ENCODE measurements at places on chromosomes 6 and 20.

- no peak for DNase-seq
These were observed 3.8 kb upstream of the RANBP9 start for GRCh38 chr6:13715444-13715883.

GRCh38 chr6:42101186-42101657 lies 41.2 kb downstream of the C6orf132 start:
- no peak for DNase-seq

DNA sequence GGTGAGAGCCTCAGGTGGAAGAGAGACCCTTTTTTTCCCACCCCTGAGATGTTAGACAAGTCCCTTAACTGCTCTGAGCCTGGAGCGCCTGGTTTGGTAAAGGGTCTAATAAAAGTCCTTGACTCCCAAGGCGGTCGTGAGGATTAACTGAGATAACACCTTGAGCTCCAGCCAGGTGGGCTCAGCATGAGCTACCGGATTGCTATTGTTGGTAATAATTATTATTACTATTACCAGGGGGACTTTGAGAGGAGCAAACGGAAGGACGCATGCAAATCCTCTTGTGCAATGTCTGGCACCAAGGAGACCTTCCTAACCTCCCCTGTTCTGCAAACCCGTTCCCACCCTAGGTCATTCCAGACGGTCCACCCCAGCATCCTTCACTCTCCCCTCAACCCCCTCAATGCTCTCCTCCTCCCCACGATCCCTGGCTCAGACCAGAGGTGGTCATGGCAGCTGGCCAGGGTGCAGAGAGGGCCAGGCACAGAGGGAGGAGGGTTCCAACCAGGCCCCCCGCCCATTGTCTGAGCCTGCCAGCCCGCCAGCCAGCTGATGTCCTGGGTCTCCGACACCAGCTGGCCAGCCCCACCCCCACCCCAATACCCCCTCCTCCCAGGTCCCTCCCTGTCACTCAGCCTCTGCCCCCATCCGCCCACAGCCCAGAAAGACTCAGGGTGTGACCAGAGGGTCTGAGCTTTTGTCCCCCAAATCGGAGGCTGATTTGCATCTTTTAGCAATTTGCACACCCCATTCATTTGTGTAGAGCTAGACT lies 14.3 kb upstream of the CBFA2T2 start:
- no peak for DNase-seq

DNA sequence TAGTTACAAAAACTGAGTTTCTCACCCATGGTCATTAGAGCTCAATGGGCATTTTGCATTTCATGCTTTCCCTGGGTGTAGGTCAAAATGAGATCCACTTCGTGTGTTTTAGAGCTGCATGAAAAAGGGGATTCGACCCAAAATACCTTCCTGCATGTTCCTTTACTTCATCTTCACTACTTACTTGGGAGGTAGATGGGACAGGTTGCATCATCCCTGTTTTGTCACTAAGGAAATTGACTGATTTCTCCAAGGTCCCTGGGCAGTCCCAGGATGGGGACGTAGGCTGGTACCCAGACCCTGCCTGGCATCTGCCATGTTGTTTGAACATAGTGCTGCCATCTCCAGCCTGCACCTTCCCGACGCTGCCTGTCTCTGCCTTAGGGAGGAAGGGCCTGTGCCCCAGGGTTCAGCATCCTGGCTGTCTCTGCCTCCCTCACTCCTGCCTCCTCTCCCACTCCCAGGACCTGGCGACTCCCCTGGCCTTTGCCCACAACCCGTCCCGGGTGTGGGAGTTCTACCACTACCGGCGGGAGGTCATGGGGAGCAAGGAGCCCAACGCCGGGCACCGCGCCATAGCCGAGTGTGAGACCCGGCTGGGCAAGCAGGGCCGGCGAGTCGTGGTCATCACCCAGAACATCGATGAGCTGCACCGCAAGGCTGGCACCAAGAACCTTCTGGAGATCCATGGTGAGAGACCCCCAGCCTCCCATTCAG lies 17.0 kb downstream of the SIRT5 start:
- DNase-seq, result no peak

- no peak for DNase-seq
These were observed 749 bp downstream of the FRK start for GRCh38 chr6:116059713-116060571.

DNA sequence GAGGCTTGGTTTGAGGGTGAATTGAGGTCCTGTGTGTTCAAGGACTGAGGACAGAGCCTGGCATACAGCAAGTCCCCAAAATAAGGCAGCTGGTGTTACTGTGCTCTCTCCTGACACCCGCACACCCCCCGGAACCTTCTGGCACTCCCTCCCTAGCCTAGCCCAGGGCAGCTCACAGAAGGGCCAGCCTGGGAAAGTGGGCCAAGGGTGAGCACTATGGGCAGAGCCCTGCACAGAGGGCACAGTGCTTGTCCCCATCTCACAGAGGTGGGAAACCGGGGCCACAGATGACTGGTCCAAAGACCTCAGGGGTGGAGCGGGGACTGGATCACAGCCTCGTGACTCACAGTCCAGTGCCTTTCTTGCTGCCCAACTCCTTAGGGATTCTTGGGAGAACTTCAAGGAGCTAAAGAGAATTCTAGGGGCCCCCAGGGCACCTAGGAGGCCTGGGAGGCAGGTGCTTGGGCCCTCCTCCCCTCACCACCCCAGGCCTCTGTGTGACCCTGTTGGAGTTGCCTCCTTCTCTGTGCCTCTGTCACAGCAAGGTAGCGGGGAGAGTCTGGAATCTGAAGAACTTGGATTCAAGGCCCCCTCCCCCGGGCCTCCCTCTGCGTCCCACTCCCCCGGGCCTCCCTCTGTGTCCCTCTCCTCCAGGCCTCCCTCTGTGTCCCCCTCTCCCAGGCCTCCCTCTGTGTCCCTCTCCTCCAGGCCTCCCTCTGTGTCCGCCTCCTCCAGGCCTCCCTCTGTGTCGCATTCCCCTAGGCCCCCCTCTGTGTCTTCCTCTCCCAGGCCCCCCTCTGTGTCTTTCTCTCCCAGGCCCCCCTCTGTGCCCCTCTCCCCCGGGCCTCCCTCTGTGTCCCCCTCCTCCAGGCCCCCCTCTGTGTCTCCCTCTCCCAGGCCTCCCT lies 13.5 kb downstream of the DLGAP4 start:
- DNase-seq, result no peak

- DNase-seq, result no peak
These were observed 18.9 kb upstream of the TRAM2 start for GRCh38 chr6:52595796-52596130.

GRCh38 chr6:75233092-75233615 lies 10.4 kb downstream of the COX7A2 start:
- no peak for DNase-seq

GRCh38 chr20:16262594-16262993 lies 310.7 kb downstream of the KIF16B start:
- DNase-seq, result no peak

DNA sequence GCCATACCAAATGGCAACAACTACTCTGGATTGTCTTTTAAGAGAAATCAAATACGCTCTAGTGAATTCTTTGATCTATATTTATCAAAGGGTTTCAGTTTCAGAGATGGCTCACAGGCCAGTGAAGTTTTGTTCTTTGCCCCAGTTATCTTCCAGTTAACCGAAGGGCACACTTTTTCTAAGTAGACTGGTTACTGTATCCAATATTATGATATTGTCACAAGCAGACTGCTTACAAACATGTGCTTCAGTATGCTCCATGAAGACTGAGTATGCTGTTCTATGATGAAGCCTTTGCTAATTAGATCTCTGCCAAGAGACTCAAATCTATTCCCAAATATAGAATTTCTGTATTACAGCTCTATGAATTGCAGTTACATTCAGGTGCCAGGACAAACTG lies 181.1 kb downstream of the REV3L start:
- no peak for DNase-seq

- no peak for DNase-seq
These were observed 4.8 kb upstream of the NHSL1 start for GRCh38 chr6:138503881-138504680.

DNA sequence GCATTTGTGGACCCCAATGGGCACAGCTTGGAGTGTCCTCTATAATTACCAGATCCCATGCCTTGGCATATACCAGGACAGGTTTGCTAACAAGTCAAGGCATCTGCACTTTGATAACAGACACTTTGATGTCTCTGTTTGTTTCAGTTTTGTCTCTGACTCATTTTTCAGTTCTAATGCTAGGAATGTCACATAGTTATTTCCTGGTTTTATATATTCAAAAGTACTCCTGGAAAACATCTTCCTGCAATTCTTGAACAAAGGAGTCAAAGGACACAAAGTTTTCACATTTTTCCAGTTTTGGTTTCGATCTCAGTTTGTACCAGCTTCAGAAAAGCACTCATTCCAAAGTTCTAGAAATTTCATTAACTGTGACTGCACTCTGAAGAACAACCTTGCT lies 188.1 kb downstream of the FOXC1 start:
- DNase-seq, result no peak

GRCh38 chr20:10978713-10979112 lies 304.9 kb upstream of the JAG1 start:
- no peak for DNase-seq

DNA sequence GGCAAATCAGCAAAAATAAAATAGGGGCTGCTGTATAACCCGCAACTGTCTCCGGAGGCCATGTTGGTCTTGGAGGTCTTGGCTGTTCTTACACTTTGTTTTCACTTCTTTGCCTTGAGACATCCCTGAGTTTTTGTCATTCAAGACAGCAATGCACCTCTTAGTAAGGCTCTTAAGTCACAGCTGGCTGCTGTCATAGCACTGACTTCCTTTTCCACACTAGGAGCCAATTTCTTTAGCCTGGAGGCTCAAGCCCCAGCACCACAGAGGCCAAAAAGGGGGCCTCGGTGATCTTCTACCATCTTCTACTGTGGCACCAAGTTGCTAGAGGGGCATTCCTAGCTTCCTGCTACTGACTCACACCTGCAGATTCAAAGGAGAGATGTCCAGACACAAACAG lies 536.3 kb downstream of the CDH26 start:
- no peak for DNase-seq

DNA sequence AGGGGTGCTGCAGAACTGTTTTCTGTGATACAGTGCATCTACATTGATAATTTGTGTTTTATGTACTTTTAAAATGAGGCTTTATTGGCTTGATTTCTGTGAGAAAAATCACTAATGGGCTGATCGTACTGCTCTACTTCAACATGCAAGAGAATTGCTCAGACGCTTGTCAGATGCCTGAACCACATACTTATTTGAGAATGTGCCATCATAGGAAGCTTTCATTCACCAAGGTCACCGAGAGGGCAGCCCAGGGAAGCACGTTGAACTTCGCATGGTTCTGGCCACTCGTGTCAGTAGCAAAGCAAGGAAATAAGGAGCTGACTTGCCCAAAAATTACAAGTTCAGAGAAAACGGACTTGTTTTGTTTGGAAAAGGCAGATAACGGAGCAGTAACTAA lies 168.5 kb upstream of the AKAP12 start:
- no peak for DNase-seq

DNA sequence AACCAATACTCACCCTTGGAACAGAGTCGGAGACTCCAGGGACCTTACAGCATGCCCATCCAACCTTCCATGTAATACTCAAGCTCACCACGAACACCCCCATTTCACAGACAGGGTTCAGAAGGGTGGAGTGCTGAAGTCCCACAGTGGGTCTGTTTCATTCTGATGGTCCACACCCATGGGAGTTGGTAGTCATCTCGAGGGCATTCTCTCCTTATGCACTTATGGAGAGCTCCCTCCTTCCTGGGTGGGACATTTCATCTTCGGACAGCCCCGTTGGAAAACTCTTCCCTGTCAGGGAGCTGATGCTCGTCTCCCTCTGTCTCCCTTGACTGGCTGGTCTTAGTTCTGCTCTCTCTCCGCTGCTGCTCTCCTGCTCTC lies 38.9 kb downstream of the COX4I2 start:
- DNase-seq, result no peak

DNA sequence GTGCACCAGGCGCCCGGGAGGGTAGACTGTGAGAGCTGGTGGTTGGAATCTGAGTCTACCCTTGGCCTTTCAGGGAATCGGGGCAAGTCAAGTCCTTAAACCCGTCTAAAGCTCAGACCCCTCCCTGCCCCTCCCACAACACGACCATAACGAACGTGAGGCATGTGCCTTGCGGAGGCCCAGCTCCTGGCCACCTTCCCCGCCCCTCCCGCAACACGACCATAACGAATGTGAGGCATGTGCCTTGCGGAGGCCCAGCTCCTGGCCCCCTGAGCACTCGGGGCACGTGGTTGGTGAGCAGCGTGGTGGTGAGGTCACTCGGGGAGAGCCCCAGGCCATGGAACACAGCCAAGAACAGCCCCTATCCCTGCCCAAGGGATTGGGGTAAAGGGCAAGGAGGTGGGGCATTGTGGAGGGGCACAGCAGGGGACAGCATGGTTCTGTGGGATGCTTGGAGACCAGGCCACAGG lies 132.2 kb downstream of the TAF4 start:
- DNase-seq, result no peak

- DNase-seq, result no peak
These were observed 56.5 kb downstream of the ADGRF5 start for GRCh38 chr6:46865221-46865620.

GRCh38 chr6:107656401-107656800 lies 166.5 kb downstream of the SOBP start:
- DNase-seq, result no peak

GRCh38 chr20:57866250-57867106 lies 156.7 kb upstream of the PMEPA1 start:
- no peak for DNase-seq

GRCh38 chr6:92989656-92990055 lies 429.7 kb downstream of the EPHA7 start:
- no peak for DNase-seq

DNA sequence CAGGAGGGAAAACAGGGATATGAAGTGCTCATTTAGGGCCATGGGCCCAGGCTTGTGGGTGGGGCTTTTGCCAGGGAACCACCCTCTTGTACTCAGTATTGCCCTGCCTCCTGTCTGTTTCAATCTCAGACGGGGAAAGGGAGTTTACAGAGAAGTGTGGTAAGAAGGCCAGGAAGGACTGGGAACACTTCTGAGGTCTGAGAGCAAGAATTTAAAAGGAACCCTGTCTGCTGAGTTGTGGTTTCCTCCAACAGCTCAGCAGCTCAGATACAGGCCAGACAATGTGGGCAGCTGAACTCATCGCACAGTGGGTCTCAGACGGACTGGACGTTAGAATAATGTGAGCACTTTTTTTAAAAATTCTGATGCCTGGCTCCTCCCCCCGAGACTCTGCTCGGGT lies 354.1 kb upstream of the ARID1B start:
- no peak for DNase-seq

- DNase-seq, result no peak
These were observed 26.7 kb downstream of the PKIG start for GRCh38 chr20:44609006-44609515.

DNA sequence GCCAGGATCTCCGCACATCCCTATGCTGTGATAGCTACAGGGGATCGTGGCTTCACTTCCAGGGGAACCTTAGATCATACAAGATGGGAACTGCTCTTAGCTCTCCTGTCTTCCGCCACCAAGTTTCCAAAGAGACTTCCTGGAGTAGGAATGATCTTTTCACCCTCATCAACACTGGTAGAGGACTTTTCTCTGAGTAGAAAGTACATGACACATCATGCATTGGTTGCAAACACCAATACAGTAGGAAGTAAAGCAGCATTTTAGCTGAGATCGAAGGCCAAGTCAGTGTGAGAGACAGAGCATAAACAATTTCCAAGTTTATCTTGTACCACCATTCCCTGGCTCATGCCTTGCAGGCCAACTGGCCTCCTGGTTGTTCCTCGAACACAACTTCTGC lies 113.1 kb upstream of the NEDD9 start:
- DNase-seq, result no peak

All from activated naive CD4-positive, alpha-beta T cell (primary cell).